ENCODE measurements at places on chromosomes 12 and 14.

DNA sequence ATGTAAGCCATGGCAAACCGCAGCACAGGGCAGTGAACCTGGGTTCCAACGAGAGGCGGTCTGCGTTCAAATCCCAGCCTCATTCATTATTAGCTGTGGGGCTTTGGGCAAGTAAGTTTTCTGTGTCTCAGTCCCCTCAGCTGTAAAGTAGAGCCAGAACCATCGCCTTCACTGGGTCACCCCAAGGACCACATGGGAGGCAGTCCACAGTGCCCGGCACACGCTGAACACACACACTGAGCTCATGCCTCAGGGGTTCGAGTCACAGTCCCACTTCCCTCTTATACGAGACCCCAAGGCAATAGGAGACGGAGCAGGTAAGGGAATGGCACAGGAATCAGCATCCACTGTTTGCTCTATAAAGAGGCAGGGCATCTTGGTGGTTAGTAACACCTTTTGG is 19.1 kb downstream of the LRTM2 start:
- no peak for DNase-seq

GRCh38 chr14:55814873-55815272 is 234.9 kb downstream of the KTN1 start:
- DNase-seq = peak; percentile 10

GRCh38 chr14:87874676-87875075 is 118.3 kb downstream of the GALC start:
- no peak for DNase-seq

- peak; percentile 67 for DNase-seq
These were observed 23.9 kb downstream of the SLC7A7 start for GRCh38 chr14:22791301-22791700.

GRCh38 chr12:28767836-28768348 is 381.2 kb upstream of the FAR2 start:
- DNase-seq = no peak
